ENCODE measurements at places on chromosomes 2 and 18.
A peak's percentile ranks its signal among the peaks of the same experiment; 100 is the strongest.

GRCh38 chr2:166413255-166413654 lies 37.5 kb upstream of the SCN9A start:
- DNase-seq = peak; percentile 42

DNA sequence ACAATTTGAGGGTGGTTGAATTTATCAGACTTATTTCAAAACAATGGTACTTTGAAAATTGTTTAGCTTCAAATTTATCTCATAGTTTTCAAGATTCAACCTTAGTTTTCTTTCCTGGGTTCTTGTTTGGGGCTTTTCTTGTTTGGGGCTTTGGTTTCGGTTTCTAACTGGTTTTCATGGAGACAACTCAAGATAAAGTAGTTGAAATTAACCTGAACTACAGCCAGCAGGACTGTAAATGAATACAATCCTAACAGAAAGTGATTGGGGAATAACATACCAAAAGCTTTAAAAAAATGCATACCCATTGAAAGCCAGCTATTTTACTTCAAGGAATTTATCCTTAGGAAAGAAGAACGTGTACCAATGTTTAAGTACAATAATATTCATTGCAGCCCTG lies 133.5 kb upstream of the SLC14A2 start:
- no peak for DNase-seq

GRCh38 chr2:231673348-231673770 lies 35.0 kb upstream of the PTMA start:
- DNase-seq = peak; percentile 59

- DNase-seq = peak; percentile 56
These were observed 431.6 kb downstream of the METTL4 start for GRCh38 chr18:2139691-2140090.

GRCh38 chr2:176392249-176392648 lies 123.0 kb downstream of the MTX2 start:
- DNase-seq = no peak

DNA sequence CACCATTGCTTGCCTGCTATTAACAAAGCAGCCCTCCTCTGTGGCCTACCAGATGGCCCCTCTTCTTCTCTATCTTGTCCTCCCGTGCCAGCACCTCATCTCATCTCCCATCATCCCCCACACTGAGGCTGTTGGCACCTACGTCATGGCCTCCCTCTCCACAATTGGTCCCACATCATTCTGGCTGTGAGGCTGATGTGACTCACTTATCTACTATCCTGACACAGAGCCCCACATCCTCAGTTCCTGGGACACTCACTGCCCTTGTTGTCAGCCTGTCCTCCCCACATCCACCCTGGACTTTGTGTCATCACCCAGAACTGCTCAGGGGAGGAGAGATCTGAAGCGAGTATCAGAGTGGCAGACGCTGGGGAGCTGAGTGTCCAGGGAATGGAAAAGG lies 102.9 kb downstream of the MRO start:
- DNase-seq = no peak

- no peak for DNase-seq
These were observed 3.6 kb downstream of the INO80D start for GRCh38 chr2:206082298-206082843.

GRCh38 chr2:209773377-209773776 lies 1.7 kb downstream of the UNC80 start:
- no peak for DNase-seq

DNA sequence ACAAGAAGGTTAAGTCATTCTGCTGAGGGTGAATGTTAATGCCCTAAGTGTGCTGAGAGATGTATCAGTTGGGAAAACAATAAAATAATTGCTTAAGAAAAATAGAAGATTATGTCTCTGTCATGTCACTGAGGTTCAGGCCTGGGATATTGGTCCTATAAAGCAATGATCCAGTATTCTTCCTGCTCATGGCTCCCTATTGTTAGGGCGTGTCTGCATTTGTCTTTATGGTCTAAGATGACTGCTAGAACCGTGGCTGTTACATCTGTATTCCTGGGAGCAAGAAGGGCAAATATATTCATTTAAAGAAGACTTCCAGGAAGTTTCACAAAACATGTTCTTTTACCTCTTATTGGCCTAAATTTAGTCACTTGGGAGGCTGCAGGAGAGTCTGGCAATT lies 125.0 kb downstream of the KCNE4 start:
- DNase-seq = no peak

GRCh38 chr2:10220902-10221391 lies 81.8 kb upstream of the HPCAL1 start:
- DNase-seq = peak; percentile 79

GRCh38 chr2:196295005-196295404 lies 123.6 kb upstream of the STK17B start:
- DNase-seq = no peak

- DNase-seq = peak; percentile 26
These were observed 2.7 kb downstream of the IKZF2 start for GRCh38 chr2:213148572-213149261.

DNA sequence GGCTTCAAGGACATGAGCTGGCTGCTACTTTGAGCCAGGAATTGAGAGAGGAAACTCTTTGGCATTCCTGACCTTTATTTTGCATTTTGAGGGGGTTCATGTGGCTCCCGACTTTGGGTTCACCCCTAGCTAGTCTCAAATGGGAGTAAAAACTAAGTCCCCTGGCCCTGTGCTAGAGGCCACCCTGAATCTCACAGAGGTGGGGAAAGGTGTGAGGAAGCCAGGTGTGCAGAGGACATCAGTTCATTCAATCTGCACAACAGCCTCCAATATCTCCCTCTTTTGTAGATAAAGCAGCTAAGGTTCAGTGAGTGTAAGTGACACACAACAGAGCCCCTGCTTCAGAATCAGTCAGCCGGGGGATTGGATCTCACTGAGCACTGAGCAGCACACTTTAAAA lies 325.7 kb downstream of the DCDC2C start:
- DNase-seq = no peak

- no peak for DNase-seq
These were observed 64.7 kb upstream of the RAB6C start for GRCh38 chr2:129914538-129915302.

- DNase-seq = no peak
These were observed 338.6 kb downstream of the STK39 start for GRCh38 chr2:167908786-167909185.

GRCh38 chr2:74039611-74040010 lies 54.9 kb downstream of the TET3 start:
- DNase-seq = no peak

- no peak for DNase-seq
These were observed 135.6 kb downstream of the CCBE1 start for GRCh38 chr18:59561612-59562011.

DNA sequence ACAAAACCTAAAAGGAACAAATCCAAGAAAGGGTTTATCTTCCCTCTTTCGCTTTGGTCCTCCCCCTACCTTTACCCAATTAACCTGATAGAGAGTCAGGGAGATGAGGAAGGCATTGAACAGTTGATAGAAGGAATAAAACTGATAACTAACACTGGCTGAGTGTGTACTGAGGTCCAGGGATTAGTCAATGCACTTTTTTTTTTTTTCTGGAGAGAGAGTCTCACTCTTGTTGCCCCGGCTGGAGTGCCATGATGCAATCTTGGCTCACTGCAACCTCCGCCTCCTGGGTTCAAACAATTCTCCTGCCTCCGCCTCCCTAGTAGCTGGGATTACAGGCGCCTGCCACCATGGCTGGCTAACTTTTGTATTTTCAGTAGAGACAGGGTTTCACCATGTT lies 250.2 kb upstream of the CWC22 start:
- DNase-seq = no peak

GRCh38 chr2:232204457-232204931 lies 174.1 kb upstream of the ALPP start:
- peak; percentile 15 for DNase-seq

DNA sequence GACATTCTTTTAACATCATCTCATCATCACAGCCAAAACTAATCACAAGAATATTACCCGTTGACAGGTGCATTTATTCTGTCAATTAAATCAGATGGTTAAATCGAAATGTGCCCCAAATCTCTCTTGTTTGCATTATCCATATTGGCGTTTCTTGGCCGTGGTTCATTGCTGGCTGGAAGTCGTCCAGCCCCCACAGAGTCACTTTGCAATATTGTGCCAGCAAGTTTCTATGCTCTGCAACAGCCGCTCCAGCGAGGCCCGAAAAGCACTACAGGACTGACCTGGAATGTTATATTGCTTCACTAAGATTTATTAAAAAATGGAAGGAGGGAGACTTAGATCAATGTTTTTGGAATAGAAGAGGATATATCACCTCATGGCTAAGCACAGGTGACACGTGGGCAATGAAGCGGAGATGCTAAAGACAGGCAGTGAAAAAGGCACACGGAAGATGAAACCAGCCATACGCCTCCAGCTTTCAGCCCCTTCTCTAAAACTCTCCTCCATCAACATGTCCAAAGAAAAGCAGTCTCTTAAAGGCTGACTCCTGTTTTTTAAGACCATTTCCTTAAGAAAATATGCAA lies 176.8 kb upstream of the VRK2 start:
- no peak for DNase-seq

GRCh38 chr2:187475499-187476248 lies 27.6 kb upstream of the CALCRL start:
- peak; percentile 58 for DNase-seq

- DNase-seq = no peak
These were observed 1.0 kb upstream of the CHST10 start for GRCh38 chr2:100418406-100418962.

DNA sequence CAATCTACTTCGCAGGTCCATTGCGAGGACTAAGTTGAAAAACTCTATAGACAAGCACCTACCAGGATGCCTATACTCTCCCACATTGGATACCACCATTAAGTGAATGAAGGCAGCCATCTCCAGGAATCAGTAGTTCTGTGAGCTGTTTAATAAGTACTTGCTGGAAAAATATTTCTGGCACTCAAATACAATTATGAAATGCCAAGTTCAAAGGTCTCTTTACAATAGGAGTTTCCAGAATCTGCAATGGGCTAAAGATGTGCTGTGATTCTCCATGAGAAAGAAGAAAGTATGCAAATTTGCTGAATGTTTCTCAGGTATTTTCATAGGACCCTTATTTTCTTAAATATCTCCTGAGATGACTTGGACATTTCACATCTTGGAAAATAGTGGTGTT lies 103.0 kb downstream of the AP1S3 start:
- DNase-seq = peak; percentile 45

- DNase-seq = peak; percentile 63
These were observed 144.9 kb upstream of the ERBB4 start for GRCh38 chr2:212683346-212684097.

- DNase-seq = no peak
These were observed 63.0 kb downstream of the MCFD2 start for GRCh38 chr2:46852598-46852997.

- peak; percentile 64 for DNase-seq
These were observed 550 bp upstream of the MALL start for GRCh38 chr2:110116033-110116710.

GRCh38 chr2:118576109-118576855 lies 271.2 kb downstream of the EN1 start:
- peak; percentile 2 for DNase-seq
